ENCODE measurements at places on chromosomes 2 and 18.

DNA sequence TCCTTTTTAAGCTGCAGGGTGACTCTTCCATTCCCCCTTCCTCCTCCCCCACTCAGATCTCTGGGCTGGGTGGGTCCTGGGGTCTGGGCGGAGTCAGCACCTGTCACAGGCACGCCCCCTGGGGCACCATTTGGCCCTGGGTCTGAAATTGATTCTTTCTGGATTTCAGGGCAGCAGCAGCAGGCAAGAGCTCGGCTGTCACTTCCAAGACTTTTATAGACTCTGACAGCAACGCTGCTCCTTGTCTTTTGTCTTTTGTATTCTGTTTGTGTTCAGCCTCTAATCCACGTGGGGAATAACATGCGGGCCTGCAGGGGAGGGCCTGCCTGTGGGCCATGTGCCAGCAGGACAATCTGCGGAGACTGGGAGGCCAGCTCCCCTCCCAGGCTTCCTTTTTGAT is 3.9 kb downstream of the BOD1L2 start:
- no peak for DNase-seq

DNA sequence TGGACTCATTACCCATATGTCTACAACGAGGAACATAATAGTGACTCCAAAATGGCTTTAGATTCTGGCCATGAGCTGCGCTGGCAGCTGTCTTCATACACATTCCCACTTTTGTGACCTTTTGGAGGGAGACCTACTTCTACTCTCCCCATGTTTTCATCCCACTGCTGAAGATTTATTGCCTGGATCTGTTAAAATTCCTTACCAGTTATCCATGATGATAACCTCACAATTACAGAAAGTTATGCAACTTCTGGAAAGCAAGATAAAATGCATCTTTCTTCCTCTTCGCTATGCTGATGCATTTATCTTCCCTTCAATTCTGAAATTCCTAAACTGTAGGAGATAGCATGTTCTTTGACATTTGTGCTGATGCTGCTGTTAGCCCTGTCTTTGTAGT is 855.3 kb downstream of the SLC4A3 start:
- no peak for DNase-seq

- DNase-seq = no peak
Observed at GRCh38 chr2:136424112-136424511, 306.2 kb upstream of the CXCR4 start.

DNA sequence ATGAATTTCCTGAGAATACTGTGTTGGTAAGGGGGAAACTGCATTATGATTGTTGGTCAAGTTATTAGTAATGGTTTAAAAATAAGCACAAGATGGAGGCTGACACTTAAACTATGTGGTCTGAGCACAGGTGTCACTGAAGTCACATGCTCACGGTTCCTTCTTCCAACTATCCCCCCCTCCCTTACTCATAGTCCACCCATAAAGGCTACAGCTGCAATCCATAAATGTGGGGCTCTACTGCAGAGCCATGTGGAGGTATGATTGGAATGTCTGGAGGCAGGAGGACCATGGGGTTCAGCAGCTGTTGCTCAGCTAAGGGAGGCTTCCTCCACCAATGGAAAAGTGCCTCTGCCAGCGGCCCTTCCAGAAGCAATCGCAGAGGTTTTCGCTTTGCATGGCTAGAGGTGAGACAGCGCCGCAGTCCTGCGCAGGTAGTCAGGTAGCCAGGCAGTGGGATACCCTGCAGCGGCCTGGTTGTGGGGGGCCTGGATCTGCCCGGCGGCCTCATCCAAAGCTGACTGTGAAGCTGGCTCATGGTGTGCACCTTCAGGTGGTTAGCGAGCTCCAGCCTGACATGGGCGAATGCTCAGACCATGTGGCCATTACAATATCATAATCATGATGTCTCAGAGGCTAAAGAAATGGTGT is 249.6 kb downstream of the DCDC2C start:
- no peak for DNase-seq

DNA sequence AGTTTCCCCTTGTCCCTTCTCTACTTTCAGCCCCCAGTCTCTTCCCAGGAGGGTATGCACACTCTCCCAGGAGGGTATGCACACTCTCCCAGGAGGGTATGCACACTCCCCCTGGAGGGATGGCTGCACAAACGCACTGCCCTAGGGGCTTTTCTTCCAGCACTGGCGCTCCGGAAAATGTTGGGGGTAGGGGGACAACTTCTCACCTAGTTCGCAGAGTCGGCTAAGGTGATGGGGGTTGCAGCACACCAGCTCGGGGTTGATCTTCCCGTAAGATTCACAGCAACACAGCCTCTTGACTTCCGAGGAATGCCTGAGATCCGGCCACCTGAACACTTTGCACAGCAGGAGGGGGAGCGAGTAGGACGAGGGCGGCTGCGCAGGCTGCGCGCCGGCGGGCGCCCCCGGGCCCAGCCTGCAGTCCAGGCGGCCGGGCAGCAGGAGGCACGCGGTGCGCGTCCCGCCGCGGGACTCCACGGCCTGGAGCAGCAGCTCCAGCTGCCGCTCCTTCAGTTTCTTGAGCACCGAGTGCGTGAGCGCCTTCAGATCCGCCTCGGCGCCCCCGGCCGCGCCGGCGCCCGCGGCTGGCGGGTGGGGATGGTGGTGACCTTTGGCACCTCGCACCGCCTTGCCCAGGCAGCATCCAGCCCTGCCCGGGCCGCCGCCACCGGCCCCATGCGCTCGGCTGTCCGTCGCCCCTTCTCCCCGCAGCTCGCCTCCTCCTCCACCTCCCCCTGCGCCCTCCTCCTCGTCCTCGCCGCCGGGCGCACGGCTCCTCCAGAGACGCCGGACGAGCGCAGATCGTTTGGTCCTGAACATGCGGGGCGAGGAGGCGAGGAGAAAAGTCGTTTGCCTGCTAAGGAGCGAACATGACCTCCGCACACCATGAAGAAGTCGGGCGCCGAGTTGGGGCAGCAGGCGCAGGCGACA is 894 bp downstream of the SMAD7 start:
- no peak for DNase-seq

GRCh38 chr18:24400587-24400986 is 3.0 kb upstream of the OSBPL1A start:
- no peak for DNase-seq

DNA sequence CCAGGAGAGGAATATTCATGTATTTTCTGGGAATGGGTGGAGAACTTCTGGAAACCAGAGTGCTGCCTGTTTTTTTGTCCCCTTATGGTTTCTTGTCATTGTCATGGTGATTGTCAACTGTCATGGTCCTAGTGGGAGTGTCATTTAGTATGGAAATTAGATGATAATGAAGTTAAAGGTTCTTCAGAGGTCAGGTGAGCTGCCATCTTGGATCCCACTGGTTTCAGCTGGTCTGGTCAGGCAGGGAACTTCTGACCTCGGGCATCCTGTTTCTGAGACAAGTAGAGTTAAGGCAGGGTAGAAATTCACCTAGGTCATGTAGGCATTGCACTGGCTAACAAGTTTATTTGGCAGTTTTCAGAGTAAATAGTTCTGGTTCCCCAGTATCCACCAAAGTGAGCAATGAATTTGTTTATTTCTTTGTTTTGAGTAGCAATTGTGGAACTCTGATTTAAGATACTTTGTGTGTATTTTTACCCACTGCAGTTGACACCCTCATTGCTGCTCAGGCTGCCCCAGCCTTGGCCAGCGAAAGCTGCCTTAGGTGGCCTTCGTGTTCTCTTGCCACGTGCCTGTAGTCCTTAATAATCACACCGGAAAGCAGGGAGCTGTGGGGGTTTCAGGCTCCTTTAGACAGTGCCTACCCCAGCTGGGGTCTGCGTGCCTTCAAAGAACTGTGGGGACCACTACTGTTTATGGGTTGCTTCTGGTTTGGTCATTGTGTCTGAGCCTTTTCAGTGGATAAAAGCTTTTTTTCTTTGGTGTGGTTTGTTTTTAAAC is 48.7 kb downstream of the NCK2 start:
- DNase-seq = no peak

- no peak for DNase-seq
Observed at GRCh38 chr2:178627401-178627800, 147.1 kb downstream of the PLEKHA3 start.

DNA sequence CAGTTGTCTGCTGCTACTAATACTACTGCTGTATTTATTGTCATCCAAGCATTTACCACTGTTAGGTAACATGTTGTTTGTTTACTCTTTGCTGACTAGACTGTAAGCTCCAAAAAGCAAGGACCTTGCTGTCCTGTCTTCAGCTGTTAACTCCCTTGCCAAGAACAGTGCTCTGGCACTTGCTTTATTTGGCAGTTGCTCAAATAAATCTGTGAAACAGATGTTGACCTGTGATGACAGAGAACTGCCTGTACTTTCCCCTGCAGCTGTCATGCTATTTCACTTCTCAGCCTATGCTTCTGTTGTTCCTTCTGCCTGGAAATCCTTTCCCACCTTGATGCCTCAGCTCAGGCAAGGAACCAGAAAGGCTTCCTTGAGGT is 181.2 kb downstream of the ATAD2B start:
- peak; percentile 49 for DNase-seq

DNA sequence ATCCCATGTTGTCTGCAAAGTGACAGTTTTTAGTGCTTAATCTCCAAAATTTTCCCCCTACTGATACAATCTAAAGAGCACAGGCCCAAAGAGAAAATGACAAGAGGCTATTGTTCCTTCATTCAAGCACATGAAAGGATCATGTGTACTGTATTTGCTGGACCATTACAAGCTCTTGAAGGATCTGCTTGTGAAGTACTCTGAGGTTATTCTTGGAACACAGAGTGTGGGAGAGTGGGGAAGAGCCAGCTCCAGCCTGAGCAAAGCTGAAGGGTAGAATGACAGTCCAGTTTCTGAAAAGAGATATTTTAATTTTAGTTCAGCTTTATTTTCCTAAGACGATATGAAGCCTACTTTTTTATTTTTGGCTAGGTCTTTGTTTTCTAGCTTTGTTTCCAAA is 112.2 kb downstream of the GALNT3 start:
- DNase-seq = no peak
